ENCODE measurements at places on chromosomes 2 and 18.
A peak's percentile ranks its signal among the peaks of the same experiment; 100 is the strongest.

- DNase-seq, result no peak
These were observed 311.8 kb downstream of the LNPK start for GRCh38 chr2:175690113-175690837.

GRCh38 chr2:56014046-56014730, 90.6 kb upstream of the EFEMP1 start:
- DNase-seq, result no peak

DNA sequence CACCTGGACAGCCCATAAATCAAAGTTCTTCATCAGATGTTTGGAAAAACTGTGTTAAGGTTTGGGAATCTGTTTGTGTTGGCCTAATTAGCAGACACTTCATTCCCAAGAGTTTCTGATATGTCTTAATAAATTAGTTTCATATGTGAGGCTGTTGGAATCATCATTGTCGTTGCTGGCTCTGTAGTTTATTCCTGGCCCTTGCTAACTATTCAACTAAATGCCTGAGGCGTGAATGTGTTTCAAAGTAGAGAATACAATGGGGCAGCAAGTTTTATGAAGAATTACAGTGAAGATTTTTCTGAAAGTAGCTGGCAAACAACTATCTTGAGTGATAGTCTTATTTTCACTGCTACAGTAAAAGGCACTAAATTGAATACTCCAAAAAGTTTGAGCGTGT, 141.1 kb downstream of the PARD3B start:
- DNase-seq, result no peak

GRCh38 chr18:58716060-58716756, 44.9 kb downstream of the MALT1 start:
- no peak for DNase-seq

GRCh38 chr2:144950899-144951560, 431.1 kb upstream of the ZEB2 start:
- no peak for DNase-seq

DNA sequence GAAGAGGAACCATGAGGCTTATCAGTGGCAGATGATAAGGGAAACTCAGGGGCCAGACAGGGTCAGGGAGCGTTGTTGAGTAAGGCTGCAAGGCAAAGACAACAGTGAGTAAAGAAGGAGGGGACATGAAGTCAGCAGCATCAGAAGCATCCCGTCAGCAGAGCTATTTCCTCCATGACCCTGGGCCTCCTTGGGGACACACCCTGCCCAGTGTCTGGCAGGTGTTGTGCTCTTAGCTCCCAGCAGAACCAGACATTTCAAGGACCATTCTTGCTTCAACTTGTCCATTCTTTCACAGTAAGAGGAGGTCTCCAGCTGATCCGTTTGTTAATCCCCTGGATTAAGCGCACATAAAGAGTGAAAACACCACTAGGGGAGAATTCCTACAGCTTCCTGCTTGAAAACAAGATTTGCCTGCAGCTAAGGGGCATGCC, 88.7 kb upstream of the MEIS1 start:
- DNase-seq, result no peak

DNA sequence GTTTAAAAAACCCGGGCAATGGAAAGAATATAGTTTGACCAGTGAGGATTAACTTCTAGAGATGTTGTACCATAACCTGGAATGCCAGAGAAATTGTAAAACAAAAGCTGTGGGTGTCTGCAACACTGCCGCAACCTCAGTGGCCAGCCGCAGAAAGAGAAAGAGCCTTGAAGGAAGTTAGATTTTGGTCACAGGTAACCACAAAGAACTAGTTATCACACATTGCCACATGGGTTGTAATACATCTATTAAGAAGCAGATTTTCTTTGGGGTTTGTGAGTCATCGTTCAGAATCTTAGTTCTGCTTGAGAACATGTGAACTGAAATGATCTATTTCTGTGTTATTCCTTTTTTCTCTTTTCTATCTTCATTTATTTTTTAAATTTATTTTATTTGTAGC, 222.9 kb upstream of the AGAP1 start:
- no peak for DNase-seq

DNA sequence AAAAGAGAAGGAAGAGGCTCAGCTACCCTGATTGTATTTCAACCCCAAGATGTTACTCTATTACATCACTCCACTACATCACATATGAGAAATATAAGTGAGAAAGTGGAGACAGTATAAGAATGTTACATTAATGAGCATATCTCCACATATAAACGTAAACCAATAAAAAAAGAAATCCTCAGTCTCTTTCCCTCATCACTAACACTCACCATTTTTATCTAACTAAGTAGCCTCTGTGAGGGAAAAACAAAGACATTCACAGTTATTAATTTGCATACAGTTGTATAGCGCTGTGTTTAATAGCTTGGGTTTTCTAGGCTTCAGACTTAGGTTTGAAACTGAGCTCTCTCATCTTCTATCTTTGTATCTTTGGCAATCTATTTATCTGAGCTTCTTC, 489.1 kb upstream of the LRRTM4 start:
- DNase-seq, result no peak

DNA sequence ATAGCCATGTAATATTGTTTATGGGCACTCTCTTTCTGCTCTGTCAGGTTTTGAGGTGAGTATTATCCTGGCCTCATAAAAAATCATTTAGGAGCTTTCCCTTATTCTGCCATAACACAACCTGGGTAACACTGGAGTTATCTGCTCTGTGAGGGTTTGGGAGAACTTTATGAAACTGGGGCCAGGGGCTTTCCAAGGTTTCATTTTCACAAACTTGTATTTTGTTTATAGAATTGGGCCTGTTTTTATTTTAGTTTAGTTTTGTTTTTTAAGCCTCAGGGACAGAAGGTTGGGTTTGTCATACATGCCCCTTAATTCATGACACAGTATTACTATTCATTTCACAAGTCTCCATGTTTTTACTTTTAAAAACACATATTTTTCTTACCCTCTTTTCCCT, 83.5 kb downstream of the IRS1 start:
- no peak for DNase-seq

GRCh38 chr2:197517150-197517549, 1.3 kb downstream of the MOB4 start:
- no peak for DNase-seq

DNA sequence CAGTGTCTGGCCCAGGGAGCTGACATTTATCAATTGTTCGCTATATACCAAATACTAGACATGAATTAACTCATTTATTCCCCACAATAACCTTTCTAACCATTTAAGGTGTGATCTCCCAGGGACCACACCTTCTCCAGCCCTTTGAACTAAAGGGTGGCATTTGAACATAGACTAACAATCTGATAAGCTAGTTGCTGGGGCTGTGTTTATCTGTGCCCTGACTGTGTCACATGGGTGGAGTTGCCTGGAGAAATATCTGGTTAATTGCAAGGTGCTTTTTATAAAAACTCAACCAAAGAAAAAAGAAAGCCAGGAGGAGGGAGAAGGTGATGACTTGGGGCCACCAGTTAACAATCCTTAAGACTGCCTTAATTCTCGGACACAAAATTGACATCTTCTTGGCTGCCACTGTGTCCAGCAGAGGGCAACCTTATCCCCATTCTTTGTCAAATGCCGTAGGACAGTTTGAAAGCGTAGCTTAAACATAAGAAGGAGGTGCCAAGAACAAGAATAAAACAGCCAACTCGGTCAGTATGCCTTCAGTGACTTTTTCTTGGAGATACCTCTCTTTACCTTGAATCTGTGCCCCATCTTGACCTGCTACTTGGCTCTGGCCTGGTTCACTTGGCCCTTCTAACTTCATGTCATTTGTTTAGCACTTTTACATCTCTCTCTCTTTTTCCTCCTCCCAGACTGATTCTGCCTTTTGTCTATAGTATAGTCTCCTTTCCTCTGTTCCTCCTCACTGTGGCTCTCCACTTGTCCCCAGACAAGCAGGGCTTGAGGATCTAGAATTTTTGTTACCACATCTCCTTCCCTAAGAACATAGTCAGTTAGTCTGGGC, 183.4 kb downstream of the MYO3B start:
- DNase-seq, result peak; percentile 6

Measured in effector memory CD4-positive, alpha-beta T cell (primary cell).